ENCODE measurements at places on chromosomes 4 and X.

DNA sequence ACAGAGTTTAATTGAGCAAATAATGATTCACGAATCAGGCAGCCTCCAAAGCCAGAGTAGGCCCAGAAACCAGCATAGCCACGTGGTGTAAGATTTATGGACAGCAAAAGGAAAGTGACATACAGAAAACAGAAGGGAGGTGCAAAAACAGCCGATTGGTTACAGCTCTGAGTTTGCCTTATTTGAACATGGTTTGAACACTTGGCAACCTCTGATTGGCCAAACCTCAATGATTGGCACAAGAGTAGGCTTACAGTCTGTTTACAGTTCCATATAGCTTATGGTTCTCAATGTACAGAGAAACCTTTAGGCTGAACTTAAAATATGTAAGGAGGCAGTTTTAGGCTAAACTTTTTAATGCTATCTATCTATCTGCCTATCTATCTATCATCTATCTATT lies 394.8 kb downstream of the CFAP47 start:
- no peak for DNase-seq

DNA sequence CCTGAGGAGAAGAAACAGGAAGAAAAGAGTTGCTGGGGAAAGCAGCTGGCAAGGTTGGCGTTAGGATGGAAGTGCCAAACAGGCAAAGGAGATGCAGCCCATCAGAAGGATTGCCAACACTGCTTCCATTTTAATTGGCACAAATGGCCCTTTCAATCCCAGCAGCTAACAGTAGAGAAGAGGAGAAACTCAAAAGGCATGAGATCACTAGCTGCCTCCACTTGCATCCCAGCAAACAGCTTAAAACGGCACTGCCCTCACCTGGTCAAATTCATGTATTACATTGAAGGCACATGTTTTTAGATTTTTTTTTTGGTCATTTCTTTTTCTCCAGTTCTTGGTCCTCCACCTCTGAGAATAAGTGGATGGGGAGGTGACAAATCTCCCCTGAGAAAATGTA lies 14.9 kb upstream of the LOC101059915 start:
- DNase-seq = no peak

- no peak for DNase-seq
These were observed 1.6 kb downstream of the STK32B start for GRCh38 chr4:5052726-5053425.

DNA sequence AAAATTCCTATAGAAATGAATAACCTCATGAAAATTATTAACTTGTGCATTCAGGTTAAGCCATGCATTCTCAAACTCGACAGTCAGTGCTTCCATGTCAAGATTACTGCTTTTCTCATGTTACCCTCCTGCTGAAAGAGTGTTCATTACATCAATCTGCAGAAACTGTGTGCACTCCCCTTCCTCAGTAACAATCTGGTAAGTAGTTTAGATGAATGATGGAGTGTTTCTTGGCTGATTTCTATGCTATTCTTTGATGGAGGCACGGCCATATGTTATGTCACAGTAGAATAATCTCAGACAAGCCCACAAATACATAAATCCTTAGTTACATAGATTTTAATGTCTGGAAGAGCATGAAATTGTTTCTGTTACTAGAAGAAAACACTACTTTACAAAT lies 193.3 kb upstream of the FAM47A start:
- DNase-seq = no peak

DNA sequence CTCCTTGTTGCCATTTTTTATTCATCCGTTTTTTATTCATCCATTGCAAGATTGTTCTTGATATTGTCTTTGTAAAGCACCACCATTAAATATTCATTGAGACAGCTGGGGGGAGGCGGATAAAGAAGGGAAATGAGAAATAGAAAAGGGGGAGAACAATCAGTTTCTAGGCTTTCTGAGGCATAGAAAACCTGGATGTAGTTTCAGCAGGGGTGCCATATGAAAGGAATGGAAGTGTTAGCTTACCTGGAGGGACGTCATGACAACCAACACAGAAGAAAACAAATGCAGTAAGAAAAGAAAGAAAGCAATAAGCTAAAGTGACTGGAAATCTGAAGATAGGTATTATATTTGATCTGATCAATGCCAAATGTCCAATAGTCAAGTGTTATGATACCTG lies 276.1 kb downstream of the GASK1B start:
- DNase-seq = no peak

- no peak for DNase-seq
These were observed 74.6 kb downstream of the AMELX start for GRCh38 chrX:11367609-11368430.

- DNase-seq = no peak
These were observed 10.0 kb downstream of the SH3BP2 start for GRCh38 chr4:2802618-2803531.

All from T-helper 22 cell (primary cell).